ENCODE measurements at places on chromosomes 4 and X. TPM values are rescaled to one million over a fixed set of nuclear protein-coding genes. Genes with fewer than 3 reads are reported as not detected.

- DNase-seq = no peak
These were observed 59.1 kb downstream of the KLF3 start for GRCh38 chr4:38723114-38723513.

DNA sequence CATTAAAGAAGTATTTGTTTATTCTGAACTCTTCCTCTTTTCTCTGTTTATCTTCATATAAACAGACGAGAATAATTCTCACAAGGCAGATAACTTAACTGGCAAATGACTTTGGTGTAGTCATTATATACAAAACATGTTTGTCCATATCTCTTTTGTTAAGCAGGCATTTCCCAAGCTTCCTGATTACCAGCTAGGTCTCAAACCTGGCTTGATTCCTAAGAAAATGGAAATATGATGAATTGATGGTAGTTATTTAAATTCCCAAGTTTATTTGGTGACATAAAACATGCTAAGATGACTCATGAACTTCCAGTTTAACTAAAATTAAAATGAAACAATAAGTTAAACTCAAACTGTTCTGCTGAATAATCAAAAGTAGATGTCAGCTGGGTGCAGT lies 96.8 kb downstream of the ARSJ start:
- no peak for DNase-seq

GRCh38 chrX:47877327-47877726 lies 40.6 kb downstream of the ZNF81 start:
- DNase-seq = no peak

GRCh38 chr4:144710526-144710912 lies 64.6 kb downstream of the HHIP start:
- no peak for DNase-seq

GRCh38 chr4:15414551-15415091 lies 13.2 kb upstream of the C1QTNF7 start:
- DNase-seq = no peak

DNA sequence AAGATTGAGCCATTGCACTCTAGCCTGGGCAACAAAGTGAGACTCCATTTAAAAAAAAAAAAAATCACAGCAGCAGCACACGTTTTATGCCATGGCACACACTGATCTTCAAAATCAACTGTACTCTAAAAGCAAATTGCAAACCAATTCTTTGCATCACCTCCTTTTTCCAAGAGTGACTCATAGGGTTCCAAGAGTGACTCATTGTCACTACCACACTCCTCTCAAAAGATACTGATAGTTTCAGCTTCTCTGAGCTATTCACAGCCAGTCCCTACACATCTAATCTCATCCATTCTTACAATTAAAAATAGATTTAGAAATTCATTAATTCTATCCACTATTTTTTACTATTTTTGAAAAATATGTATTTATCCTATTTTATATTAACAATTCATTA lies 1494.9 kb upstream of the AGA start:
- DNase-seq = no peak

DNA sequence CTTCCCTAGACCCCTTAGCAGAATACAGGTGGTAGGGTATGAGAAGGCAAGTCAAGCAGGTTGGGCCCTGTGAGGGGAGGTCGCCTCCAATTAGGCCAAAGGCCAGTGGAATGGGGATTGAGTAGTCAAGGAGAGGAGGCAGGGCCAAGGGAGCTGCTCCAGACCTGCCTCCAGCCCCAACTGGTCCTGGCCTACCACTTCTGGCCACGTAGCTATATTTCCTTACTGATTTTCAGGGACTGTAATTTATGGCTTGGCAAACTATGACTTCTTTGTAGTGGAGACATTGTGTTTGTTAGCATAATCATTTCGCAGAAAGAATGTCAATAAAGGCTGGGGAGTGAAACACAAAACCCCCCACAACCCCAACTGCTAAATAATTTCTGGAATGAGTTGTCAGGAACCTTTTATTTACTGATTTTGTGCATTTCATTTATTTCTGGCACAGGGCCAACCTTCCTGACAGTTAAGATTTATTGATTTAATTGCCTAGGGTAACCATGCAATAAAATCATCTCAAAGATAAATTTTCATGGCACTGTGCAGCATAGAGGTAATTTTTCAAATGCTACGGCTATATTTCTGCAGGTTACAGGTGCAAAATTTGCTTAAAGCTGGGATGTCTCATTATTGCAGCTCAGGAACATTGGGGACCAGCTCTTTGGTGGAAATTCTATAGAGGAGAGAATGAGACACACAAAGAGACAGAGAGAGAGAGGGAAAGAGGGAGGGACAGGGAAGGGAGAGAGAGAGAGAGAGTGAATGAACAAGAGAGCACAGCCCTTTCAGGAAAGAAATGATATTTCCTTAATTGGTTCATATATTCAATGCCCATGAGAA lies 494.9 kb downstream of the IDS start:
- DNase-seq = no peak

- no peak for DNase-seq
These were observed 55.8 kb upstream of the BCOR start for GRCh38 chrX:40153345-40154249.

CCNA2 gene
- 34.3 TPM for total RNA-seq

GRCh38 chr4:52546449-52546848 lies 112.7 kb downstream of the USP46 start:
- DNase-seq = no peak
